Ecto neural progenitor cell (in vitro differentiated cells): ENCODE measurements at places on chromosomes 1 and 21.

GRCh38 chr1:211951856-211952255 is 83.5 kb downstream of the INTS7 start:
- no peak for DNase-seq

DNA sequence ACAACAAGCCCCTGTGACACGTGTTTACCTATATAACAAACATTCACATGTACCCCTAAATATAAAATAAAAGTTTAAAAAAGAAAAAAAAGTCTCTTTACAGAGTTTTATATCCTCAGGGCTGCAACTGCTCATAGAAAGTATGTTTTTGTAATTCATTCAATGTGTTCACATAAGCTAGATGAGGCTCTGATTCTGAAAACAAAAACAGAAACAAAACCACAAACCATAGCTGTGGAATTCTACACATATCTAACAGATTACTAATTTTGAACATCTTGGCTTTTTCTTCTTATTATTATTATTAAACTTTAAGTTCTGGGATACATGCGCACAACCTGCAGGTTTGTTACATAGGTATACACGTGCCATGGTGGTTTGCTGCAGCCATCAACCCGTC is 579.6 kb upstream of the ZRANB2 start:
- no peak for DNase-seq

DNA sequence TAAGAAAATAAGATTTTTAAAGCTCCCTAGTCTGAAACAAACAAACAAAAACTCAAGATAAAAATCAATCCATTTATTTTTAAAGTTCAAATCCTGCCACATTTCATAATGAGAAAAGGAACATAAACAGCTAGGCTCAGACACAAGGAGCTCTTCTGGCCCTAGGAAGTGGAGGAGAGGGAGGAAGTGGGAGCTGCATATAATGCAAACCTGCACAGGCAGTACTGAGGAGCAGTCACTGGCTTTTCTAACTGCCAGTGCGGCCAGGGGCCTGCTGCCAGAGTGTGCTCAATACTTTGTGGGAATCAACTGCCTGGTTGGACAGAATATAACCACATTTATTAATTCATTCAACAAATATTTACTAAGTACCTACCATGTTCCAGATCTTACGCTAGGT is 139.8 kb upstream of the SPATA6 start:
- DNase-seq, result no peak

DNA sequence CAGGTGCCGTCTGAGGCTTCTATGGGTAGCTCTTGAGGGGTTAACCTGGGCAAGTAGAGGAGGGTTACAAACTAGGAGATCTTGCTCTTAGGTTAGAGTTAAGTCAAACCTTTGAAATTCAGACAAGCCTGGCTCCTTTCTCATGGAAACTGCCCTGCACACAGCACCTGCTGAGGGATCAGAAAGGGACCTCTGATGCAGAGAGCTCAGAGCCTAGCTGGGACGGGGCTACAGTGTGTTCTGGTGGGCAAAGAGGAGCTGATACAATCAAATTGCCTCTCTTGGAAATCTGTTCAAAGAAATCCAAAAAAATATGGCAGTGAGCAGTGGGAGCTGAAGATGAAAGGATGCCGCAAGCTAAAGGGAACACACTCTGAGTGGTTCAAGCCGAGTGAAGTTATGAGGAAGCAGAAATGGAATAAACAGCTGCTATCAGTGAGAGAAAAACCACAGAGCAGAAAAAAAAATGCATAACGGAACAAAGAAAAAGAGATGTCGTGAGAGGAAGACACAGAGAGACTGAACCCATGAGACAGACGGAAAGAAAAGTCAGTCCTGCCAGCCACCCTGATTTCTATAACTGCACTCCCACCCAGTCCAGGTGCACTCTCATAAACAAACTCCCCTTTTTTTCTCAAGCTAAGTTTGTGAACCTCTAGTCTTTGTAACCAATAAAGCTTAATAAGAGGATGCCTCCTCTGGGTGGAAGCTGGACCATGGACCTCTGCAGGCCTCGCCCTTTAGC is 26.6 kb downstream of the PAFAH2 start:
- no peak for DNase-seq

DNA sequence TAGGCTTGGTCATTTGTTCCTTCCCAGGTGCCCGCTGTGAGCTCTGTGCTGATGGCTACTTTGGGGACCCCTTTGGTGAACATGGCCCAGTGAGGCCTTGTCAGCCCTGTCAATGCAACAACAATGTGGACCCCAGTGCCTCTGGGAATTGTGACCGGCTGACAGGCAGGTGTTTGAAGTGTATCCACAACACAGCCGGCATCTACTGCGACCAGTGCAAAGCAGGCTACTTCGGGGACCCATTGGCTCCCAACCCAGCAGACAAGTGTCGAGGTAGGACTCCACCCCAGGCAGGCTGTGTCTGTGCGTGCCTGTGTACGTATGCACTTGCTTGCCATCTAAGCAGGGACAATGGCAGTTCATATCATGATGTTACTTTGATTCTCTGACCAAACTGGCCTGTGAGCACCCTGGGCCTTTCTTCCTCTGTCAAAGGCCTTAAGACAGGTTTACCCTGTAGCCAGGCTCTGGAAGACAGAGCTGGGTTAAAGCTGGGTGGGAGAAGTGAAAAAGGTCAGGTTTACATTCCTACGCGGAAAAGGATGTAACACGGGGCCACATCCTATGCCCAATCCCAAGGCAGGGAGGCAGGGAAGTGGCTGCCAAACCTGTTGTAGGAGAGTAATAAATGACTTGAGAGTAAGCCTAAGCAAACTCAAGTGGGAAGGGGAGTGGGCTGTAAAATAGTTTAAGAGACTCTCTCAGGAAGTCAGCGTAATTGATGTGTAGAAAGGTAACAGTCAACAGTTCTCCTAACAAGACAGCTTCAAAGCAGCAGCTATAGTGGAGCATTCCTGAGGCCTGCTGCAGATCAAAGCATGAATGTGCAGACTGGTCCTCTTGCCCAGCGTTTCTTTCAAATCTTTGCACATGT is 42.5 kb downstream of the LAMC2 start:
- no peak for DNase-seq

DNA sequence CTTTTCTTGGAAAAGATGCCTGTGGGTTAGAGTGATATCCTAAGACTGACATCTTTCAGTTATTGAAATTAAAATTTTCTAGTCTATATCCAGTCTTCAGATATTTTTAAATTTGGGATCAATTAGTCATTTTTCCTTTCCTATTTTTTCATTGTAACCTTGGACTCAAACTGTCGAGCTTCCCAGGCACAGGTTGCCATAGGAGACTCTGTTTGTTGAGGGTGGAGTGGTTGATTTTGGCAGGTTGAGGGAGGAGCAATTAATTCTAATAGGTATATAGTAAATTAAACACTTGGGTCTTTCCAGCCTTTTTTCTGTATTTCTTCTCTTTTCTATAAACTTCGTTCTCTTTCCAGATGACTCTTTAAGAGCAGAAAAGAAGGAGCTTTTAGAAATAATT is 326.8 kb downstream of the ASTN1 start:
- DNase-seq, result no peak

- peak; percentile 59 for DNase-seq
These were observed 71.1 kb upstream of the CD34 start for GRCh38 chr1:207981976-207982375.

DNA sequence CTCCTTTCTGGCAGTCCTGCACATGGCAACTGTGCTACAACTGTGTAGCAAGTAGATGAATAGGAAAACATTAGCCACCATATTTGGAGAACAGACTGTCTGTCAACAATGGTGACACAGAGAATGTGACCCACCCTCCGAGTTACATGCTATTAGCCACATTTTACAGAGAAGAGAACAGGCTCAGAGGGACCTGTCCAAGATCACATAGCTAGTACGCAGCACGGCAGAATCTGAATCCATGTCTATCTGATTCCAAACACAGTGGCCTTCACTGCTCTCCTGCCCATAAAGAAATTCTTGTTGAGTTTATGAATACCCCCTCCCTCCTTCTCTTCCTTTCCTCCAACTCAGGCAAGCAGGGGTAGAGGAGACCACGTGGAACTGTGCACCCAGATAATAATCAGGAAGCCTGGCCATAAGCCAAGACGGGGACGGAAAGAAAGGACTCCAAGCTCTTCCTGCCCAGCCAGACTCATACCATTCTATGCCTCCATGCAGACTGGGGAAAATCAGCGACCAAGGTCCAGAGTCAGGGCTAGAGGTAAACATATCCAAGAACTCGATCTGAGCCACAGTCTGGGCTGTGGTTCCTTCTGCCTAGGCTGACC is 78.8 kb downstream of the TRABD2B start:
- no peak for DNase-seq

DNA sequence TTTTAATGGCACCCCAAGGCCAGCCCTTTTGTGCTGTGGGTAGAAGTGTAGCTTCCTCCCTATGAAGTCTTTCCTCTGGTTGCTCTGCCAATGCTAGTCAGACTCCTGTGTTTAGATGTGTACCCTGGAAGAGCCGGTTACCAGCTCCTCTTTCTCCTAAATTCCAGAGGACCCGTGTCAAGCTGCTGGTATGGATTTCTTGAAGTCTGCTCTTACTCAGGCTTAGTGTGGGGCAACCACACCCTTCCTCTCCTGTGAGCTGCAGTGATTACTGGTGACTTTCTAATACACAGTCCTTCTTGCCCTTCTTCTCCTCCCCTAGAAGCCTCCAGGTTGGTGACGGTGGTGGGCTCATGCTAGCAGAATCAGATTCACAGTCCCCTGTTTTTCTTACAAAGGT is 74.1 kb upstream of the AKT3 start:
- no peak for DNase-seq

GRCh38 chr1:162709870-162710269 is 77.6 kb downstream of the DDR2 start:
- DNase-seq, result no peak

GRCh38 chr1:168913711-168914463 is 184.9 kb upstream of the DPT start:
- no peak for DNase-seq

- no peak for DNase-seq
These were observed 24.6 kb downstream of the NKAIN1 start for GRCh38 chr1:31215065-31215570.

DNA sequence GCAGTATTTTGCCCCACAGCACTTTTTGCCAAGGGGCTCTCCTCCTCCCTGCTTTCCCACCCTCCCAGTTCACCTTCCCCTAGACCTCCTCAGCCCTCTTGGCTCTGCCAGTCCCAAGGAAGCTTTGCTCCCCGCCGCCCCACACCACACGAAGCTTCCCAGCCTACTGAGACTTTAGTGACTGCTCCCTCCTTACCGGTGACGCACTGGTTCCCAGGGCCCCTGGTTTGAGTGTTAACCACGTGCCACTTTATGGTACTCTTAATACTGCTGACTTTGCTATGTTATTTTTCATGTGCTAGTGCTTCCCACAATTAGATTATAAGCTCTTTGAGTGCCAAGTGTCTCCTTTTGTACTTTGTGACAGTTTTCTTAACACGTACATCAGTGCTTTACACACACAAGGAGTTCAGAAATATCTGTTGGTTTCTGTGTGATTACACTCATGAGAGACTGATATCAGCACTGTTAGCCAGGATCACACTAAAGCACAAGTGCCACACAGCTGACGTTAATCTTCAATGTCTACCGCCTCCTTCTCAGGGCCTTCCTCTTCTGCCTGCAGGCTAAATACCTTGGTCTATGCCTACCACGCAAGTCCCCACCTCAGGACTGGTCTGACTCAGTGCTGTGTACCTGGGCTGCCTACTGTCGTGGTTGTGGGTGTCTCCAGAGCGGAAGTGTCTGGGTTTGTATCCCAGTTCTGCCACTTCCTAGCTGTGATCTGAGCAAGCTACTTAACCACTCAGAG is 61.0 kb downstream of the DNTTIP2 start:
- DNase-seq, result no peak

DNA sequence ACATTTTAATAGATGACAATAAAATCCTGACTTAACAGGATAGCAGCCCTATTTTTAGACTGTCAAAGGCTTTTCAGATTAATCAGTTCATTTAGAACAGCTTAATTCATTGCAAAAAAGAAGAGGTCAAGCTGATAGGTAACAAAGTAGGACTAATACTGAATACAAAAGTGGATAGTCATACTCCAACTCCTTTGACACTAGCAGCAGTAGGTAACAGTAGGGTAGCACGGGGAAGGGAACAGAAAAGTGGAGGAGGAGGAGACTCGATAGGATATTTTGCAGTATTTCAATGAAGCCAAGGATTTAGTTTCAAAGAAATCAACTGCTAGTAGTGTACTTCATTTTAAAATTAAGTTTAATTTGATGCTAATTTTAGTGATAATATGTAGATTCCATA is 51.1 kb downstream of the USP1 start:
- no peak for DNase-seq

DNA sequence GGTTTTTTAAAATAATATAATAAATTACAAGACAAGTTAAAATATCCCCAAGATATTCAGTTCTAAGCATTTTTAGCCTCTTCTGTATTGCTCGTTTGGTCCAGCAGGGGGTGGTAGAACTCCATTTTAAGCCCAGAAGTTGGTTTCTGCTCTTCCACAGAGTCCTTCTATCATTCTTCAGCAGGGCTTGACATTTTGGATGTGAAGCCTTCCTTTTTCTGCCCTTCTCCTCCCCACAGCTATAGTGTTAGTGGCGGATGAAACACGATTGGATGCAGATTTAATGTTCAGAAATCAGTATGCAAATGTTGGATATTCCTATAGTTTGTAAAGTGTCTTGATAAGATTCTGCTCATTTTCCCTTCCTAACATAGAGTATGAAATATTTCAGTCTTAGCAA is 1.4 kb downstream of the NCAM2 start:
- DNase-seq, result peak; percentile 47

GRCh38 chr1:211546543-211546942 is 32.4 kb downstream of the SLC30A1 start:
- no peak for DNase-seq

DNA sequence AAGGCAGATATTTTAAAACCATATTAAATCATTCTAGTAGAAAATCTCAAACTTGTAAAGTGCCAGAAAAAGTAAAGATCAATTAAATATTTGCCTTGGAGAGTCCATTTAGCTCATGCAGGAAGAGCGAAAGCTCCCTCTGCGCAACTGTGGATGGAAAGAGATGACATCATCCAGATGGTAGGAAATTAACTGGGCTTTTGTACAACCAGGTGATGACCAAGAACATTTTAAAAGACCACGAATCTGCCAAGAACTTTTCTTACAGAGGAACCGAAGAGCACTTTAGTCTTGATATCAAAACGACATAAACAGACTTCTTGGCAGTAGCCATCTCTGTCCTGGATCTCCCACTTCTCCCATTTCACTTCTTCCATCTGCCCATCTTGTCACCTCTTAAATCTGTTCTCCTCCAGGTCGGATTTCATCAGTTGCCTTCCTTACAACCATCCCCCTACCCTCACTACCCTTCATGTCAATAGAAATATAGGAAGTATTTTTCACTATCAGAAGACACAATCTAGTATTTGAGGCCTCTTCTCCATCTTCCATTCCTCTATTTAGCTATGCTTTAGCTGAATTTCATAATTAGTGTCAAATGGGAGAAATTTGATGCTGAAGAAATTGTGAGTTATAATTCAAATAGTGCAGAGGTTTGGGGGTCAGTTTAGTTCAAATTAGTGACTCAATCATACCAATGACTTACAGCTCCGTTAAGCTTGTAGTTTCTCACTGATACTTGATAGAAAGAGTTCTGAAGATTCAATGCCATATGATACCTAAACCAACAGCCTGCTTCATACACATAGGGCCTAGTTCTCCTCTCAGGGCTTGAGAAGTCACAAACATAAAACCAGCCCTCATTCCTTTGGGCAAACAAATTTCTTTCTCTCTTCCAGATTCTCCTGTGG is 22.0 kb upstream of the DNASE2B start:
- DNase-seq, result no peak
